ENCODE measurements at places on chromosomes 13 and 19. TPM values are rescaled to one million over a fixed set of nuclear protein-coding genes. Genes with fewer than 3 reads are reported as not detected.

Gene LRRC8E
- 11.6 TPM for total RNA-seq

DNA sequence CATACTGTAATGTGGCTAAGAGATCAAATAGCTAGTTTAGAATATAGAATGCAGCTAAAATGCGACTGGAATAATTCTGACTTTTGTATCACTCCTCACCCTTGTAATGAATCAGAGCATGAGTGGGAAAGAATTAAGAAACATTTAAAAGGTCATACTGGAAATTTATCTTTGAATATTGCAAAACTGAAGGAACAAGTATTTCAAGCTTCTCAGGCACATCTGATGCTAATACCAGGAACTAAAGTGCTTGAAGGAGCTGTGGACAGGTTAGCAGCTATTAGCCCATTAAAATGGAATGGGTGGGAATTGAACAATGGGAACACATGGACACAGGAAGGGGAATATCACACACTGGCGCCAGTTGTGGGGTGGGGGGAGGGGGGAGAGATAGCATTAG, 144.2 kb upstream of the ZNF91 start:
- peak; percentile 47 for ATAC-seq

DNA sequence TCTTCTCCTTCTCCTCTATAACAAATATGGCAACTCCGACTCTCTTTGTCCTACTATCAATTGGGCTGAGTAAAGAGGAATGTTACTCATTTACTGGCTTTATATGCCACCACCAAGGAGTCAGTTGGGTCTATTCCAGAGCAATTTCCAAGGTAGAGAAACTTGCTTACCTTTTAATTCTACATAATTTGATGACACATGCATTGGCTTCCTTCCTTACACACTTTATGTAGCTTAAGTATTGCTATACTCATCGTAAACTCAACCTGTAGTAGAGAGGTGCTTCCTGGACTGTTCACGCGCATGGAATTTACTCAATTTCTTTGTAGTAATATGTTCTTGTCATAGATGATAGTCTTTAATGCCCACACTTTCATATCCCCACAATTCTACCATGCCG, 160.7 kb downstream of the LMO7 start:
- peak; percentile 92 for ATAC-seq

Gene GAPDHS
- total RNA-seq = not detected

Gene WDR83
- 4.0 TPM for total RNA-seq

Gene CYP4F8
- not detected for total RNA-seq

Gene STARD13
- total RNA-seq = 2.3 TPM

- ATAC-seq = no peak
Measured at GRCh38 chr13:22336460-22336859, 665.6 kb downstream of the FGF9 start.

DNA sequence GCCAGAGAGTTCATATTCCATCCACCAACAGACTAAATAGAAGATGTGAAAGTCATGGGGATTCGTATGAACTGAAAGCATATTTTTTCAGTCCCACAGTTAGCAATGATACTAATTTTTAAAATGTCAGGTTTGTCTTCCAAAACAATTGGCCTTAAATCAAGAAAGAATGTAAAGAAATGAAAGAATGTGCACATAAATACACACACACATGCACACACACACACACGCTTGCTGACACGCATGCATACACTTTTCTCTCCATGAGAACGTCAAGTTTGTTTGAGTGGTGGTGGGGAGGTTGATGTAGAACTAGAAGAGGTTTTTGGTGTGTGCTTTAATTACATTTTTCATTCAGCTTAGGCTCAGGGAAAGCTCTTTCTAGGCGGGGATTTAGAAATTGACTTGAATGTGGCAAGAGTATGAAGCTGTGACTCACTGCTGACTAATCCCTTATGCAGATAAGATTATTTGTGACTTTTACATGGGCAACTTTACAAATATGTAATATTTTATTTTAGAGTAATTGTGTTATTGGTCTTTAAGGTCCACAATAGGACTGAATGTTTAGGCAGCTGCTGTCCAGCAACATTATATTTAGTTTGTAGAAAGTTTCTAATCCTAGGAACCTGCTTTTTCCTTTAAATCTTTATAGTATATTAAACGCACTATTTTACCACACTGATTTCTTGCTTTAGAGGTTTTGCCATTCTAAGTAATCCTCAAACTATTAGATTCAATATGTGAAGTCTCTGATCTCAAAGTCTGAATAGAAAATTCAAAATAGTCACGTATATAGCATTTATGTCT, 18.8 kb downstream of the FLT1 start:
- ATAC-seq = no peak

DNA sequence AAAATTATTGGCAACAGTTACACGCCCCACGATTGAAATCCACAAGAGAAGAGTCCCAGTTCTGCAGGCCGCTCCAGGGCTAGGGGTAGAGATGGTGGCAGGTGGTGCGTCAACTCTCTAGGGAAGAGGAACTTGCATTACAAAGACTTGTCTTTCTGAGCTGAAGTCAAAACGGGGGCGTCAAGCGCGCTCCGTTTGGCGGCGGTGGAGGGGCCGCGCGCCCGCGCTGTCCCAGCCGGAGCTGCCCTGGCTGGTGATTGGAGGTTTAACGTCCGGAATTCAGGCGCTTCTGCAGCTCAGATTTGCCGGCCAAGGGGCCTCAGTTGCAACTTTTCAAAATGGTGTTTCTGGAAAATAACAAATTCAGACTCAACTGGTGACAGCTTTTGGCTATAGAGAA, 38.9 kb downstream of the SOX1 start:
- no peak for ATAC-seq

GRCh38 chr13:104375614-104376013, 1309.4 kb upstream of the SLC10A2 start:
- ATAC-seq = no peak

All from esophagus mucosa (tissue), 1 donor.